ENCODE measurements at places on chromosomes 5 and 9. TPM values are rescaled to one million over a fixed set of nuclear protein-coding genes. Genes with fewer than 3 reads are reported as not detected.

Gene LHFPL2
- total RNA-seq: 0.25 TPM

Gene FNIP1
- total RNA-seq: 34.7 TPM

Gene ASTN2
- total RNA-seq: 2.4 TPM

Gene FGFR4
- 3.1 TPM for total RNA-seq

Gene TAF11L10
- not detected for total RNA-seq

Gene TAF1L
- not detected for total RNA-seq

Gene HTR1A
- total RNA-seq: not detected

Gene VCP
- 218 TPM for total RNA-seq

Gene TICAM2
- total RNA-seq: 0.30 TPM

Gene OTULINL
- total RNA-seq: 60.9 TPM

Gene SHOC1
- not detected for total RNA-seq

Gene SH2D3C
- 10.9 TPM for total RNA-seq

Gene PLPPR1
- total RNA-seq: not detected

Gene PCDHAC2
- not detected for total RNA-seq

Gene GARIN3
- not detected for total RNA-seq

Gene ARL14EPL
- not detected for total RNA-seq

Gene KCNV2
- not detected for total RNA-seq

Gene PCDHB9
- not detected for total RNA-seq

Gene ASPN
- not detected for total RNA-seq

Gene PCDHA7
- not detected for total RNA-seq

Gene CBY3
- total RNA-seq: 0.36 TPM

Gene NDFIP1
- total RNA-seq: 185 TPM

Gene SMIM32
- total RNA-seq: not detected

Gene SREK1IP1
- 21.4 TPM for total RNA-seq

Gene PROB1
- 0.41 TPM for total RNA-seq

Gene STKLD1
- 0.59 TPM for total RNA-seq

Gene CCDC180
- total RNA-seq: 7.1 TPM

Gene EIF4EBP3
- 15.1 TPM for total RNA-seq

Gene FAXDC2
- total RNA-seq: not detected

Gene SMIM33
- not detected for total RNA-seq

Gene PURA
- total RNA-seq: 7.9 TPM

Gene ACSL6
- 17.6 TPM for total RNA-seq

Gene PCDHGB2
- total RNA-seq: 0.20 TPM
